NCI-H2029 treated with DMSO at 0.1 percent for 48 hours (cell line): ENCODE measurements at places on chromosomes 7 and 10.

DNA sequence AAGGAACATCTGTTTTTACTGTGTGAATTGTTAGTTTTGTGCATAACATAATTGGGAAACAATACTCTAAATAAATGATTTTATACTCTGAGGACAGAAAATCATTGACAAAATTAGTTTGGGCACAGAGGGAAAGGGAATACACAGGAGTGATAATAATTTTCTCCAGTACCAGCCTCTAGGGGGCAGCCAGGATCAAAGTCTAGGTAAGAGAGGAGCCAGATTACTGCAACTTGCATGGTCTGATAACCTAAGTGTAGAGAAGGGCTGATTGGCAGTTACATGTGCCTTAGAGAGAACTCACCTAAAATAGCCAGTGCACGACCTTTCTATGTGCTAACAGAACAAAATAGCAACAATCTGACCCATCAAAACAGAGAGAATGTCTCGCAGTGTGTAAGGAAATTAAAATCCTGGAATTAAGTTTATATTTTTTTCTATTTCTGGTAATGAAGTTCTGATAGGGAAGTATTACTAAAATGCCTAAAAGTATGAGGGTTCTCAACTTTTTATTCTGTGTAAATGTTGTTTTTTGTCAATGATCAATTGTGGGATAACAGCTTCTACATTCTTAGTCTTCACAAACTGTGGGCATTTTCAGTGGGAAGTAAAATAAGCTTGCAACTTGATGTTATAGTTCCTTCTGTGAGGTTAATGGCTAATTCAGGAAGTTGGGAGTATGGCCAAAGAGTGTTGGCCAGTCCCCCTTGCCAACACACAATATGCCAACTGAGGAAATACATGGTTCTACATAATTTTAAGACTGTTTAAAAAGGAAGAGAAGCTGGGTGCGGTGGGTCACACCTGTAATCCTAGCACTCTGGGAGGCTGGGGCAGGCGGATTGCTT lies 66.4 kb downstream of the EXOC6 start:
- peak; percentile 10 for DNase-seq

- no peak for DNase-seq
Observed at GRCh38 chr7:80348223-80348622, 163.6 kb downstream of the GNAT3 start.

DNA sequence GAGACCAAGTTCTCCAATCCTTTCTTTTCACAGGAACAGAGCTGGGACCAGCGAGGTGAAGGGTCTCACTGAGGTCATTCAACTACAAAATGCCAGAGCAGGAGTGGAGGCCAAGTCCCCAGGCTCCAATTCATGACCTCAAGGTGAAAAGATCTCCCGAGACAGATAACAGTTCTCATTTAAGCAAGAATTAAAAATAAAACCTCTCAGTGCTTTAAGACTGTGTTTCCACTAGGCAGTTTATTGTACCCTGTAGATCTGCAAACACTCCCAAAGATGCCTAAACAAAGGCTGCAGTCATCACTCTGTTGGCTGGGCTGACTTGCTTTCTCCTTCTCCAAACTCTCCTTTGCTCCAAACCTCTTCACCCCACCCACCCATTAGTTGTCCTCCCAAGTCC lies 74.8 kb upstream of the CXCL12 start:
- DNase-seq, result no peak

GRCh38 chr10:131399981-131400380 lies 88.5 kb upstream of the TCERG1L start:
- DNase-seq, result no peak

- no peak for DNase-seq
Observed at GRCh38 chr10:78830976-78831375, 237.8 kb upstream of the ZMIZ1 start.

GRCh38 chr7:2937701-2938513 lies 93.8 kb upstream of the GNA12 start:
- DNase-seq, result no peak

- no peak for DNase-seq
Observed at GRCh38 chr7:137888241-137888640, 41.5 kb upstream of the DGKI start.

GRCh38 chr10:11901454-11901832 lies 78.3 kb downstream of the PROSER2 start:
- DNase-seq, result no peak

- DNase-seq, result no peak
Observed at GRCh38 chr7:138798836-138799235, 840 bp upstream of the ATP6V0A4 start.

- no peak for DNase-seq
Observed at GRCh38 chr7:101919363-101920115, 102.1 kb downstream of the CUX1 start.

DNA sequence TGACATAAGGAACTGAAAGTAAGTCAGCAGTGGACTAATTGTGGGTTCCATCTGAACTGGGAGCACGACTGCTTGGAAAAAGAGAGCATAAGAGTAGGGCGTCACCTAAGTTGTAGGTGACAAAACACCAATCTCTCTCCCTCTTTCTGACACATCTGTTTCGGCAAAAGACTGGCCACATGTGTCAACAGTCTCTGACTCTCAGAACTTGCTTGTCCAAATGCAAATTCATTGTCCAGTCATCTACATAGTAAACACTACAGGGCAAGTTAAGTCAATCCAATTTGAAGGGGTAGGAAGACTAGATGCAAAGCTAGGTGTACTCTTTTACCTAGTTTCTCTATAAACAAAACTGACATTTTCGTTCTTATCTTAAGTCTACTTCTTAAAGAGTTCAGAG lies 87.7 kb downstream of the ZNF438 start:
- DNase-seq, result no peak

- DNase-seq, result no peak
Observed at GRCh38 chr7:100604028-100604975, 2.1 kb downstream of the PCOLCE start.

GRCh38 chr10:18572959-18573561 lies 78.3 kb downstream of the NSUN6 start:
- no peak for DNase-seq

DNA sequence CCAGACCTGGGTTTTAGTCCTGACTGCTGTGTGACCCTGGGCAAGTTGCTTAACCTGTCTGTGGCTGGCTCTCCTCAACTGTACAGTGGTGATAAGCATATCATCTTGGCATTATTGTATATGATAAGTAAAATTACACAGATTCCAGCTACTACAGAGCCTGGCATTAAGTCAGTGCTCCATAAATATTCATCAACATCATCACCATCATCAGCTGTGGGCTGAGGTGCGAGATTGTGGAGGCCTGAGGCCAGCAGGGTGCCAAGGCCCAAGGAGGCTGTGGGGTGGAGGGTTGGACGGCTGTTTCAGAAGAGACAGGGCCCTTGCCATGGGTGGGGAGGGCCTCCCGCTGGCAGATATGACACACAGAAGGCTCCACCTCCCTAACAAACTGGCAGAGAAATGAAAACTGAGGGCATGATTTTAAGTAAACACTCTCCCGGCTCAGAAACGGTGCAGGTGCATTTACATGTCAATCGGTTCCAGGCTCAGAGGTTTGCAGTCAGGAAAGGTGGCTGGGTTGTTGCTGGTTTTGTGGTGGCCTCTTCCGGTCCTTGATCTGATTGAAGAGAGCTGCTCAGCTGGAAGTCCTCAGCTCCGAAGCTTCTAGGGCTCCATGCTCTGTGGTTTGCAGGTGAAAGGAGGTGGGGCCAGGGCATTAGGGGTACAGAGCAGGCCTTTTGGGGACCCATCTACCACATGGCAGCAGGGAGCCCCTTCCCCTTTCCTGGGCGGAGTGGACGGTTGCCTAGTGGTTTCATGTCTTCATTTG lies 10.2 kb downstream of the CRYGN start:
- DNase-seq, result peak; percentile 98

DNA sequence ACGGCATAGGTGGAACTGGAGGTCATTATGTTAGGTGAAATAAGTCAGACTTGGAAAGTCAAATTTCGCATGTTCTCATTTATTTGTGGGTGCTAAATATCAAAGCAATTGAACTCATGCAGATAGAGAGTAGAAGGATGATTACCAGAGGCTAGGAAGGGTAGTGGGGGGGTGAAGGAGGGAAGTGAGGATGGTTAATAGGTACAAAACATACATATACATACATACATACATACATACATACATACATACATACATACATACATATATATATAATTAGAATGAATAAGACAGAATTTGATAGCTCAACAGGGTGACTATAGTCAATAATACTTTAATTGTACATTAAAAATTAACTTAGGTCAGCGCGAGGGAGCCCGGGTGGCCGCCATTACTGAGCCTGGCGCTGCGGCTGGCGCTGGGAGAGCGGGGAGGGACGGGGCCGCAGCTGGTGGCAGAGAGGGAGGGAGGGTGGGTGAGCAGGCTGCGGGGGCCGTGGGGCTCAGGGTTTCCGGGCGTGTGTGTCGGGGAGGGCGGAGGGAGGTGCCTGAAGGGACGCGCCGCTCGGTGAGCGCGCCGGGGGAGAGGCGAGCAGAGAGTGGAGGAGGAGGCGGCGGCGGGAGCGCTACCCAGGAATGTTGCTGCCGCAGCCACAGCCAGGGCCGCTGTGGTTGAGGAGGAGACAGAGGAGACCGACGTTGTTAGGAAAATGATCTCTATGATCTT lies 85.8 kb upstream of the EGFR start:
- DNase-seq, result peak; percentile 71

GRCh38 chr10:58791137-58791536 lies 278.5 kb downstream of the BICC1 start:
- no peak for DNase-seq

- DNase-seq, result no peak
Observed at GRCh38 chr10:62912086-62912485, 95.9 kb upstream of the EGR2 start.

- no peak for DNase-seq
Observed at GRCh38 chr7:2109936-2110609, 122.7 kb downstream of the MAD1L1 start.

- no peak for DNase-seq
Observed at GRCh38 chr7:151178236-151178635, 8.8 kb downstream of the ASB10 start.

GRCh38 chr10:11225935-11226334 lies 208.3 kb downstream of the CELF2 start:
- DNase-seq, result no peak
